Activated naive CD8-positive, alpha-beta T cell treated with anti-CD3 and anti-CD28 coated beads for 36 hours (primary cell): ENCODE measurements at places on chromosomes 7 and 10.

GRCh38 chr7:65931685-65932084 lies 50.3 kb downstream of the GUSB start:
- no peak for DNase-seq

DNA sequence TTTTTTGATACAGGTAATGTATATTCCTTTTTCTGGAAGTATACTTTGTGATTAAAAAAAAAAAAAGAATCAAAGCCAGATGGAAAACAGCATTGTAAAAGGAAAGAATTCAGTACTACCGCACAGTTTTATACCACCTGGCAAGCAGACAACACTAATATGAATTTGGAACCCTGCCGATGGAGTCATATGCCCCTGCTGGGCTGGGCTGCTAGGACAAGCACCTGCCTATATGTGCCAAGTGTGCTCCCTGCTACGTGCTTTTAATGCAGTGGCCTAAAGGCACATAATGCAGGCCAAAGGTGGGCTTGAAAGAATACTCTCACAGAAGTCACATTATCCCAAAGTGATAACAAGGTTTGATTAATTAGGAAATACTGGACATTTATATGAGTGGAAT lies 29.8 kb upstream of the WAC start:
- no peak for DNase-seq

GRCh38 chr10:101066146-101066895 lies 4.5 kb downstream of the KAZALD1 start:
- peak; percentile 51 for DNase-seq

DNA sequence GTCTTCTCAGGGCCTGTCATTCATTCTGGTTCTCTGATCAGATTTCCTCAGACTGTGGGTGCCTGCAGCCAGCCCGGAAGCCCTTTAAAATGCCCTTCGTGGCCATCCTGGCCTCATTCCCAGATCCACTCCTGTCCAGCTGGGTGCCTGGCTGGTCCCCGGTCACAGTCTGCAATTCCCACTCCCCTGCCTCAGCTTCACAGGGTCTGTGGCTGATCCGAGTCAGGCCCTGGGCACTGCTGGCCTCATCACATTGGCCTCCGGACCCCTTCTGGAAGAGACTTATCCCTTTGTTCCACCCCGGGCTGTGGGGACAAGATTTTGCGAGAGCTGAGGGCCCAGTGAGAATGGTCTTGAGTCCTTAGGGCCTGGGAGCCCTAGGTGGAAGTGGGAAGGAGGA lies 12.1 kb downstream of the DOCK1 start:
- DNase-seq, result no peak

DNA sequence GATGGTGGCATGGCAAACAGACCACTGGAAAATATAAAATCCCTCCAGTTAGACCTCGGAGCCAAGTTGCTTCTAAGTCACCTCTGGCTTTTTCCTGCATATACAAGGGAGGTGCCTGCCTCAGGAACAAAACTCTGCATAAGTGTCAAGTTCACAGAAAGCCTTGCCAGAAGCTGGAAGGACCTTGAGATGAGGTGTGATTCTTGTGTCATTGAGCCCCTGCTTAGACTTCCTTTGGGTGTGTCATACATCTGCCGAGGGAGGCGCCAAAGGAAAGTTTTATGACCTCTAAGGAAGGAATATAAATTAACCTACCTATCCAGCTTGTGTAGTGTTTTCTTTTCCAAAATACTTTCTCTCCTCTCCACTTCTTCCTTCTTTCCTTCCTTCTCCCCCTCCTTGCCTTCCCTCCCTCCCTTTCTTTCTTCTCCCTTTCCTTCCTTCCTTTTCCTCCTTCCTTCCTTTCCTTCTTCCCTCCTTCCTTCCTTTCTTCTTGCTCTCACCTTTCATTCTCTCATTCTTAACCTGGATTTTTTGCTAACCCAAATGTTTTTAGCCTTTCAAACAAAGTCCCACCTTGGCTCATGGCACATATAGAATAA lies 75.2 kb downstream of the TRIL start:
- no peak for DNase-seq

- no peak for DNase-seq
These were observed 90.2 kb upstream of the KLF6 start for GRCh38 chr10:3874990-3875841.

- no peak for DNase-seq
These were observed 302.2 kb downstream of the RPS24 start for GRCh38 chr10:78335691-78336401.

DNA sequence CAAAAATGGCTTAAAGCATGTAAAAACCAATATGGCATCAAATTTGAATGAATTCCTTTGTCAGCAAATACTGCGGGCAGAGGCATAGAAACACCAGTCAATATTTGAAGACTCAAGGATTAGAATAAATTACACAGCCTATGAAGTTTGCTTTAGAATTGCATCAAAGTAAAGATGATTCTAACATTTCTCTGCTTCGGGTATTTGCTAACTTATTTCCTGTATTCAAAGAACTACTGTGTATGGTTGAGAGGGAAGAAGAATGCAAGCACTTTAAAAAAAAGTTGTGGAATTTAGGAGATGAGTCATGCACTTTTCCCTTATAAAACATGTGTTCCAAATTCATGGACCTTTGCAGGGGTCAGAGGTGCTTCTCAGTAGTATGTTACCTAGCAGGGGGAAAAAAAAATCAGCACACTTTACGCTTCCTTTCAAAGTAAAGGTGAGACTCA lies 90.1 kb downstream of the PIP4K2A start:
- DNase-seq, result no peak

GRCh38 chr10:90958781-90959180 lies 37.9 kb upstream of the ANKRD1 start:
- DNase-seq, result no peak

DNA sequence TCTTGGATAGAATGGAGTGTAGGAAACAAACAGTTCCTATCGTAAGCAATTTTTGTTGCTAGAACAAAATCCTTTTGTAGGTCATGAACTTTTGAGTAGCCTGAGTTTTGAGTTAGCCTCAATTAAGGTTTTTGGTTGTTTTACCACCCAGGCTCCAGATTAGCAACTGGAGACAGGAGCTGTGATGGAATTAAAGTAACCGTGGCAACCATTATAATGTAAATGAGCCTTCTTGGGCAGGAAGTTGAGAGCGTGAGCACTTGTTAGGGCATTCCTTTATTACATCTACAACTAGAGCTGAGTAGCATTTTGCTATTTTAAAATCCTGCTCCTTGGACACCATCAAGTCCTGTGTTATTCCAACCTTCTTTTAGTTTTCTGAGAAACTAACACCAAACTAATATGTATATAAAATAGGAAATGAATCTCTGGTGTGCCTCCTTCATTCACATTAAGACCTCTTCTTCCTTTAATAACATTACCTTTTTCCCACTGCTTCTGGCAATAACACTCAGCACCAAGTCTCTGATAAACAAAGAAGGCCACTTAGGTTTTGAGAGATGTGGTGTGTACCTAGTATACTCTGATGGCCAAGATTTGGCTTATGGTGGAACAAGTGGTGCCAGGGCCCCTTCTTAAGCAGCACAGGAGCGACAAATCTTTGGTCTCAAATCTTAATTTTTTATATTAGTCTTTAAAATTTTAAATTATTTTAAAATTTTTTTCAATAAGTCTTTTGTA lies 34.0 kb downstream of the AHCYL2 start:
- DNase-seq, result no peak

GRCh38 chr10:646118-646524 lies 43.3 kb downstream of the DIP2C start:
- DNase-seq, result no peak

DNA sequence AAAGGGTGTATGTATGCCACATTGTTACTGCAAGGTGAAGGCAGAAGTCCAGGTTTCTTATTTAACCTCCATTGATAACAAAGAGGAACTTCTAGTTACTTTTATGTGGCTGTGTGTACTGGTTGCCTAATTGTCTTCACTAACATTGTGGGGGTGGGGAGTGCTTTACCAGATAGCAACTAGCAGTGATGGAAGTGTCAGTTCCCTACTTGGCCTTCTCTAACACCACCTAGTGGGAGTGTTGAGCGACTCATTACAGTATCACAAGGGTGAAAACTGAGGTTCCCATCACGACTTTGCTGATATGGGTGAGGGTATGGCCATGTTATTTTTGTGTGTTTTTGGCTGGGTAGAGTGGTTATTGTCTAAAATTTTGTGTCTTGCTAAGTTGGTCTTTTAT lies 274.4 kb downstream of the THSD7A start:
- no peak for DNase-seq

DNA sequence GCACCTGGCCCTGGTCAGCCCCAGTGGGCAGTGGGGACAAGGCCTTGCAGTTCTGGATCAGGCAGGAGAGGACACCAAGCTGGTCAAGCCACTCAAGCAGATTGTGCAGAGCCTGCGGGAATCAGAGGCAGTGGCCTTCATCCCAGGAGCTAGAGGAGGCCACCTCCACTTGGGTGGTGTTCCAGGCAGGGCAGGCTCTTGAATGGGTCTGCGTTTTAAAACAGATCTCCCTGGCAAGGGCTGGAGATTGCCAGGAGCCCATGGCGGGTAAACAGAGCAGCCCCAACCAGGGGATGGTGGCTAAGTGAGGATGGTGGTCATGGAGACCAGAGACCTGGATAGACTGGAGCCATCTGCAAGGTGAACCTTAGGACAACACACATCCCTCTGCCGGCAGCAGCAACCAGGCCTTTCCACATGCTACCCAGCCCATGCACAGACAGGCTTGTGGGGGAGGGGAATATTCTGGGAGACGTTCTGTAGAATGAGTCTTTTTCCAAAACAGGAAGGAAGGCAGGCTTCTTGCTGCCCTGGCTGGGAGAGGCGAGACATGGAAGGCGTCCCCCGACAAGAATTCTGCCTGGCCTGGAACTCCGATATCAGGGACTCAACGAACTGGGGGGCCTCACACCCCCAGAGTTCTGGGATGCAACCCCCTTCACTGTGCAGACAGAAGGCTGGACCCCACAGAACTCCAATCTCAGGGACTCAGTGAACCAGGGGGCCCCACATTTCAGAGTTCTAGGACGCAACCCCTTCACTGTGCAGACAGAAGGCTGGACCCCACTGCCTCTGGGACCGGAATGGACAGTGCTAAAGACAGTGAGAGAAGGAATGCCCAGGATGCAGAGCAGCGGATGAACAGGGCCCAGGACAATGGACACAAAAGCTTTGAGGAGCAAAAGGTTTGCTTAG lies 264.8 kb downstream of the PTPRN2 start:
- DNase-seq, result no peak

DNA sequence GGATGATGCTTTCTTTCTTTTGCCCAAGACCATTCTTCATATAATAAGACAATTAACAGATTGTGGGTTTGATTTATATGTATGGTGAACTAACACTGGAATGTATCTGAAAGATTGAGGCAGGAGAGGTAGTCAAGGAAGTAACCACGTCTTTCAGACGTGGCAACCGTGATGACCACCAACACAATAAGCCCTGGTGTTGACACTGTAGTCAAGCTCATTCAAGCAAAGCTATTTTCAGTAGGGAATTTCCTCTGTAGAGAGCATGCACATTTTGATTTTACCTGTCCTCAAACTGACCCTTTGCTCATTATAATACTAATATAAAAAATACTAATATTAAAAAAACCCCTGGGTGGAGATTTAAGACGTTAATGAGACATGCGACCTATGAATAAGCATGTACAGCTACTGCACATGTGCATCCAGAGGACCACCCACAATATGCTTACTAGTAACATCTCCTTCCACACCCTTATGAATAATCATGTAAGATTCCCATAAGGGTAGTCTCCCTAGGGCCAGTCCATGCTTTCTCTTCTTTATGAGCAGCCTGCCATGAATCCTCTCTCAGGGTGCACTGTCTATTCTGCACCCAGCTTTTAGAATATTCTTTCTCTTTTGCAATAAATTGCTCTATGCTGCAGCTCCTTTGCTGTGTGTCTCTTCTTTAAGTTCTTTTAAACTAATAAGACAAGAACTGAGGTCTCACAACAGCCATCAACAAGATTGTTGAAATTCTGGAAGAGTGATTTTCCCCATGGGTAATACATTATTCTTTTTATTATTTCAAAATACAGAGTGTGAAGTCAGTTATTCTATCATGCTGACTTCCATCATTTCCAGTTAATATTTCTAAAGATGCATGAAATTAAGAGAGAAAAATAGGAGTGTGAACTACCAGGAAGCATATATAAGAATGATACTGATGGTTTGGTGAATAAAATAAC lies 151.3 kb upstream of the NPVF start:
- DNase-seq, result no peak

DNA sequence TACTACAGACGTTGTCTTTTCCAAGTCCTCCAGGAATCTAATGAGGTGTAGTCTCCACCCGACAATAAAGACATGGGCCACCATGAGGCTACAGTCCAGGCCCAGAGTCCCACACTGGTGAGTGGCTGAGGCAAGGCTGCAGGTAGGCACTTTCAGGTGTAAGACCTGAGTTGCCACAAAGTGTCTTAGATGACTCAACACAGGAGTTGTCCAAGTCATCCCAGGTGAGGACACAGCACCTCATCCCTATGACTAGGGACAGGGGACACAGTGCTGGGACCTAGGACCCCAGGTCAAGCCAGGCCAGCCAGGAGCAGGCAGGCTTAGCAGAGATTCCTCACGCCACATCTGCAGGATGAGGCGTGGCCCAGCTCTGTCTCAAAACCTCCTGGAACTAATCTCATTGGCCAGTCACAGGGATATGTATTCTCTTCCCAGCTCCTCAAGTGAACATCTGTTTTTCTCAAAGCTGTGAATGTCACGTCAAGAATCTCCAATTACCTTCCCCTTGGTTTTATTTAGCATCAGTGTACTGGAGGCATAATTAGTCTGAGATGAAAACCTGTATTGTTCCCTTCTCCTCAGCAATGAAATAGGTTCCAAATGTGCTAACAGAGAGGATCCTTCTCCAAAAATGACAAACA lies 254.6 kb downstream of the GRID1 start:
- DNase-seq, result no peak

- DNase-seq, result no peak
These were observed 21.0 kb downstream of the CFAP58 start for GRCh38 chr10:104374591-104374990.

- DNase-seq, result no peak
These were observed 753.7 kb downstream of the SUGCT start for GRCh38 chr7:40888499-40888898.

- DNase-seq, result no peak
These were observed 134.4 kb downstream of the ARHGAP21 start for GRCh38 chr10:24589265-24589664.

DNA sequence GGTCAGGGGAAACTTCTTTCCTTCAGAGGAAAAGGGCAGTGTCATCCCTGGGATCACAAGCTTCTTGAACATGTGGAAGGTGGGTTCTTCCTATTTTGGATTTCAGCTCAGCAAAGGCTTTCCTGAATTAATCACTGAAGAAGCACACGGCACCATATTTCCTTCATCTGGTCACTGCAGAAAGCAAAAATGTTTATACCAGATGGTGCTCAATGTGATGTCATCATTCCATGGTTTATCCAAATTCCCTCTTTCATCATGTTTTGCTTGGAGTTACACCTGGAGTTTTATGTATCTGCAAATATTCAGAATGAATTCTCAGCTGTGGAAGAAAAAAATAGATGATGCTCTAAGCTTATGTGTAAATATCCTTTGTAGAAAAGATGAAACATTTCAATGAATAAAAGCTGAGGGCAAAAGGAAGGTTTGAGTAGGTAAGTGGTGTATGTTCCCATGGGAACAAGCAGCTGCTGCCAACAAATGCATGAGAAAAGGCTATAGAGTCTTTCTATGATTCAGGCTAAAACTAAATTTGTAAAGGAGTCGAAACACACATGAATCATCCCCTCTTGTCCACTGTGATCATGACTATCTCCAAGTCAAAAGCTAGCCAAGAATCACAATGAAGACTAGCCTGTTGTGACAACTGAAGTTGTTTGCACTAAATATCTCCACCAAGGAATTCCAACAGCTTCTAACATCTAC lies 26.9 kb upstream of the BPGM start:
- no peak for DNase-seq
